ENCODE measurements at places on chromosomes 6 and 20.

- DNase-seq: peak; percentile 12
These were observed 367.8 kb downstream of the ZFAND3 start for GRCh38 chr6:38187325-38187724.

- no peak for DNase-seq
These were observed 519.9 kb downstream of the MAFB start for GRCh38 chr20:40168981-40169620.

- peak; percentile 58 for DNase-seq
These were observed 545 bp downstream of the ACTR5 start for GRCh38 chr20:38748861-38749149.

DNA sequence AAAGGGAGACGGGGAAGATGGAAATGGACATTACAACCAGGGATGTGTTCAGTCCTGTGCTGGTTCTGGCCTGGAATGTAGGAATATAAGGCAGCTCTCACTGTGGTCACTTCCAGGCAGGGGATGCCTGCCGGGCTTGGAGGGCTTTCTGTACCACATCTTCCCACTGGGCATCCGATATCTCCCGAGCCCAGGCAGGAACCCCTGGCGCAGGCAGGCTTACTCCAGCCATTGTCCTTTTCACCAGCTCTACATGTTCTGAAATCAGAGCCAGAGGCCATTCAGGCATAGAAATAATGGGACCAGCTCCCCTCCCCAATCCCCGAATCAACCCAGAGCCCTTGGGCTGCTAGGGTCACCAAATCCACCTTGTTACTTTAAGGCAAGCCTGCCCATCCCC lies 1.4 kb downstream of the MEA1 start:
- DNase-seq: no peak

DNA sequence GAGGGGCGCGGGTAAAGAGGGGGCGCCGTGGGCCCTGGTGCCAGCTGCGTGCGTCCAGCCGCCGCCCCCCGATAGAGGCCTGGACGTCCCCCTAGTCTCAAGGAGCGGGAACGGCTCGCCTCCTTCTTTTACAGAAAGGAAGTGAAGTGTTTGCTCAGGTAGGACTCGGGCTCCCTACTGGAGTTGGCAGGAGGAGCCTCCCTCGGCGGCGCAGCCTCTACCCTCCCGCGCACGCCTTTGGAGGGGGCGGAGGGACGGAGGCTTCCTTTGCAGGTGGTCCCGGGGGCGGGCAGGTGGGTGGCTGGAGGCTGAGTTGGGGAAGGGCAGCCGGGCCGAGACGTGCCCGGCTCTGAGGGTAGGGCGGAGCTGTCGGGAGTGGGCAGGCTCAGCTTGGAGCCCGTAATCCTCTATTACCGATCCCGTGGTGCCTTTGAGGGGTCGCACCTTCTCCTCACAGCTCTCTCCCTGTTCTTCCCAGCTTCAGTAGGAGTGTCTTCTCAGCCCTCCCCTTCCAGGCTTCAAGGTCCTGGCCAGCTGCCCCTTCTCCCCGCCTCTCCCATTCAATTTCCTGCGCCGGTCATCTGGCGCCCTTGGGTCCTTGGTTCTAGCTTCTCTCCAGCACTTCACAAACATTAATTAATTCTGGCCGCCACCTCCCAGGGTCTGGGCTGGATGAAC lies 728 bp downstream of the ITPR3 start:
- peak; percentile 70 for DNase-seq

DNA sequence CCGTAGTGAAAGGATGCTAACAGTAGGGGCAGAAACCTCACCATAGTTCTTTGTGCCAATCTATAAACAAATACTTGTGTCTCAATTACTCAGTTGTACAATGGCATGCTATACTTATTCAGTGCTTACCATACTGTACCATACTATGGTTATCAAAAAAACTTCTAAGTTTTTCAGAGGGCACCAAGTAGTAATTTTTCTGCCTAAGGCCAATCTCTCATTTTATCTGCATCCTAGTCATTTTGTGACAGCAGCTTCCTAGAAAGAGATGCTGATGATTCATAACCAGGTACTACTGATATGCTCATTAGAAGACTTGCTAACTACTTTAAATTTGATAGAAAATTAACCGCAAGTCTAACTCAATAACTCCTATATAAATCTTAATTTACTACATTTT lies 42.9 kb downstream of the TMEM244 start:
- no peak for DNase-seq

DNA sequence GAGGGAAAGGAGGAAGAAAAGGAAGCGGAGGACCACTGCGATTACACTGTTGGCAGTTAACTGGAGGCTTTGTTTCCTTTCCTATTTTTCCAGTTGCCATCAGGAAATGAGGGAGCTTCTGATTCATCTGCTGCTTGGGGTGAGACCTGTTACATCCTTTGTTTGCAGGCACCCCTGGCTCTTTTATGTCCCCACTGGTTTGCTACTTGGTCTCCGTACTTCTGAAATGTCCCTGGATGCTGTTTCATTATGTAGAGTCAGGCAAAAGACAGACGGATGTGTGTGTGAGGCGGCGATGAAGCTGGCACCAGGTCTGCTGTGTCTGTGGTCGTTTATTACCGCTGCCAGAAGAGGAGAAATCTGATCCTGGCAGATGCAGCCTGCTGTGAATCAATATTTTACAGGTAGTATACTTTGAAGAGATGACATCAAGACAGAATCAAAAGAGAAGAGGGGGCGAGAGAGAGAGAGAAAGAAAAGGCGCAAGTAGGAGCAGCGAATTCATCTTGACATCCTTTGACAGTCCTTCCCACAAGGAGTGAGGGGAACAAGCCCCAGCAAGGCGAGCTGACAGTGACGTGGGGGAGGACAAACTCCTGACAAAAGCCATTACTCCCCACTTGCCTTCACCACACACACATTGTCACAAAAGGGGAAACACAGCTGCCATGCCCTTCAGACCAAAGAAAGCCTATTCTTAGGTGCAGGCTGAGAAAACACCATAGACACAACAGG lies 145.9 kb upstream of the FBXL4 start:
- DNase-seq: no peak
